ENCODE measurements at places on chromosomes 6 and 20.

DNA sequence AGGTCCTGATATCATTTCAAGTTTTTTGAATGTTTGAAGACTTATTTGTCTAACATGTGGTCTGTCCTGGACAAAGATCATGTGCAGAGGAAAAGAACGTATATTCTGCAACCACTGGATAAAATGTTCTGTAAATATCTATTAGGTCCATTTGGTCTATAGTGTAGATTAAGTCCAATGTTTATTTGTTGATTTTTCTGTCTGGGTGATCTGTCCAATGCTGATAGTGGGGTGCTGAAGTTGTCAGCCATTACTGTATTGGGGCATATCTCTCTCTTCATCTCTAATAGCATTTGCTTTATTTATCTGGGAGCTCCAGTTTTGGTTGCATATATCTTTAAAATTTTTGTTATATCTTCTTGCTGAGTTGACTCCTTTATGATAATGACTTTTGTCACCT, 258.4 kb upstream of the CITED2 start:
- DNase-seq = no peak

- no peak for DNase-seq
Measured at GRCh38 chr20:21921251-21921650, 215.8 kb downstream of the PAX1 start.

DNA sequence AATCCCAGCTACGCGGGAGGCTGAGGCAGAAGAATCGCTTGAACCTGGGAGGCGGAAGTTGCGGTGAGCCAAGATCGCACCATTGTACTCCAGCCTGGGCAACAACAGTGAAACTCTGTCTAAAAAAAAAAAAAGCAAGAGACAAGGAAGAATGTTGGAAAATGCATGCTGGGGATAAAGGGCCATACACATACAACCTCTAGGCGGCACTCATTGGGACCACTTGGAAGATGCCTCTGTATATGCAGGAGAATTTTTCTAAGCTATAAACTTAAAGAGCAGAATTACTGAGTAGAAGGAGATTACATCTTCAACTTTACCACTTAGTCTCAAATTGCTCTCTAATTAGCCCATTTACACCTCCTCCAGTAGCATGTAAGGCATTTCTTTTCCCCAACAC, 42.8 kb downstream of the ZBTB9 start:
- DNase-seq = no peak

GRCh38 chr6:151729829-151730495, 77.5 kb upstream of the ESR1 start:
- DNase-seq = no peak

DNA sequence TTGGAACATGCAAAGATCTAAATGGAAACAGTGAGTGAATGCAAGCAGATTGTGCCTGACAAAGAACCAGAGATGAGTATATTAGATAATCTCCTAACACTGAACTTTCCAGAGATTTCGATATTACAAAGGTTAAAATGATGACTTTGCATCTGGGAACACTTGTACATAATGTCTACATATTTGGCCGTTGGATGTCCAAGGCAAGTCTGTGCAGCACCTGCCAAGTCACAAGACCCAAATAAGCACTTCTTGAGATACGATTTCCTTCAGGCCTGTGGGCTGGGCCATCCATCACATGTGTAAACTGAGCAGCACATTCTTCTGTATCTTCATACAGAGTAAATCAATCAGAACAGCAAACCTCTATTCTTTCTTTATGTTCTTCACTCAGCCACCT, 32.5 kb upstream of the SMLR1 start:
- DNase-seq = no peak

GRCh38 chr6:170029416-170030283, 261.2 kb downstream of the DLL1 start:
- no peak for DNase-seq

- DNase-seq = no peak
Measured at GRCh38 chr6:90076511-90077415, 182.5 kb downstream of the GJA10 start.

DNA sequence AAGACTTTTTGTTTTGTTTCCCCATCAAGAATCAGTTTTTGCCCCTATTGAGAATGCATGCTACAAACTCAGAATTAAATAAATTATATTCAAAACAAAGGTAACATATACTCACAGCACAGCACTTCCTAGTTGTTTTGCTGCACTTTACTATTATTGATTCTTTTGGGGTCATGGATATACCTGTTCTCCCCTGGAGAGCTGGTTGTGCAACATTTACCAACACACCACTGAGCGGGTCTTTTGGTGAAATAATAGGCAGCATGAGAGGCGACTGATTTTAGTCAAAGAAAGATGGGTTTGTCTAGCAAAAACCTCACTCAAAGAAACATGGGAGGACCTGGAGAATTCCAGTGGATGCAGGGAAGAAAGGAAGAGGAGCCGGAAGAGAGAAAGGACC, 39.9 kb upstream of the CDKN1A start:
- no peak for DNase-seq

DNA sequence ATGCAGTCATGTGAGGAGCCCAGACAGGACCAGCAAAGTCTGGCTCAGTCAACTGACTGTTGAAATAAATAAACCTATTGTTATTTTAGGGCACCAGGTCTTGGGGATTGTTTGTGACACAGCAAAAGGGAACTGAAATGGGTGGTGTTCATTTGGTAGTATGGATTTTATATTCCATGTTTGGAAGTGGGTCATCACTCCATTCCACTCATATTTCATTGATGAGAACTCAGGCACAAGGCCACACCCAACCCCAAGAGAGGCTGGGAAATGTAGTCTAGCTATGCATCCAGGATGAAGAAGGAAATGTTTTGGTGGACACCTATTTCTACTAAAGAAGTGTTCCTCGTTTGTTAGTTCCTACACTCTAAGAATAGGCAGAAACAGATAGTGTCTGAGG, 64.9 kb upstream of the BTBD3 start:
- DNase-seq = peak; percentile 49

DNA sequence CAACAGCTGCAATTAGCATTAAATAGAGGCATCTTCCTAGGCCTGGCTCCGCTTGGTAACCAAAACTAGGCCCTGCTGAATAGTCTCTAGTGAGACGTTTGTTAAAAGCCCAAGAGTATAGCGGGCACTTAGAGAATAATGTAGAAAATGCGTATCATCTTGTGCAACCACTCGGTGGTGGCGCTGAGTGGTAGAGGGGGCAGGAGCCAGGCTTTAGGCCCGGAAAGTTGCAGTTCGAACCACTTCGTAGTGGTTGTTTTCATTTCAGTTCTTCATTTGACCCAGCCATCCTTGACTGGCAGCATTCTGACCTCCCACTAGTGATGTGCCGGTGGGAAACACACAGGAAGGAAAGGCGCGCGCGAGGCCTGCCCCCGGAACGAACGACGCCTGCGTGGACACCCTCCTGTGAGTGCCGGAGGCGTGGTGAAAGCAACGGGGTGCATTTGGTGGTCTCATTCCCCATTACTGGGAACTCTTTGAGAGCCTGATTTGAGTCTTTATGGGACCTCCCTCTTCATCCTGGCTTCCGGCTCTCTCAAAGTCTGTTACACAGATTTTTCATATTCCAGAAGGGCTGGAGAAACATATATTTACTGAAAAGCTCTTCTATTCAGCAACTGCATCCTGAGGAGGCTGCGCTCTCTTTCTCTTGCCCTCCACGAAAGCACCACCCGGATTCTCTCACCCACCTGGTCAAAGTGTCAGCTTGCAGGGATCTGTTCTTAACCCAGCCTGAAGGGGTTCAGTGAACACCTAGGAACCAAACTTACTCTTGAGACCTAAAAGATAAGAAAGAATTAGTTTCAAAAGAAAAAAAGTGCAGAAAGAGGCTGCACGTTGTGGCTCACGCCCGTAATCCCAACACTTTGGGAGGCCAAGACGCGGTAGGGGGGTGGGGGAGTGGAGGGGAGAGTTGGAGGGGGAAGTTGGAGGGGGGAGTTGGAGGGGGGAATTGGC, 18.2 kb downstream of the GPX5 start:
- no peak for DNase-seq

DNA sequence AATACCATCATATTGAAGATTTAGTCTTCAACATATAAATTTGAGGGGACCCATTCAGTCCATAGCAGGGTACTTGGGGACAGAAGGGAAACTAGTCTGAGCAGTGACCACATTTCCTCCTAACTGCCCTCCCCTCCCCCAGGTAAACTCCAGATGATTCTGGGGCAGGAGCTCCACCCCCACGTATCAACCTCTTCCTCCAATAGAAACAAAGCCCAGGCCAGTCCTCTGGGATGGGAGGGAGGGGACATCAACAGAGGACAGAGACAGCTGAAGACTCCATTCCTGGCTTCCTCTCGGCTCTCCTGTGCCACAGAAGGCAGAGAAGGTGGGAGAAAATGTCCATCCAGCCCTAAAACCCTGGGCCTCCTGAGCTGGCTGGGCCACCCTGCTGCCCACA, 85.0 kb upstream of the TOP1 start:
- no peak for DNase-seq

DNA sequence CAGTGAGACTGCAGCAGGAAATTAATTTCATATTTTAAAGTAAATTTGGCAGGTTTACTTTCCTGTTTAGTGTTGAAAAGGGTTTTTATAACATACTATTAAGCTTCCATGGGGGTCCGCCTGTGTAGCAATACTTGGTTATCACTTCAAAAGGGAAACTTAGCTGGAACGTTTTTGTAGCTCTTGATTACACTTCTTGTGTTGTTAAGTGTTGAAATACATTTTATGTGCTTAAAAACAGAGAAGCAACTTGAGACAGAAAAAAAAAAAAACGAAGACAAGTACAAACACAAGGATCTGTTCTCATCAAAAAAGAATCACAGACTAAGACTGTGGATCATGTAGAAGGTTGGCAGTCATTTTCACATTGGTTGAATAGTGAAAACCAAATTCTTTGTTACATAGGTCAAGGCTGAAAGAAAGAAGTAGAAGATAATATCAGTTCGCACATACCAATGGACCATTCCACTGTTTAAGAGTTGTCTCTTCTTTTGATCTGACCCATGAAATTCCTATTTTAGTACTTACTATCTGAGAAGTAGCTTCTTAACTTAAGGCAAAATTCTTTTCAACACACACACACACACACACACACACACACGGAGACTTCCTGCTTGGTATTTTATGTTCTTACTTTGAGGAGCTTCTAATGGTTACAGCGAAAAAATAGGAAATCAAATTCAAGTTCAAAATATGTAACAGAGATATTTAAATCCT, 113.9 kb upstream of the SLC35B3 start:
- peak; percentile 35 for DNase-seq

GRCh38 chr6:87699576-87699975, 2.5 kb downstream of the AKIRIN2 start:
- no peak for DNase-seq

- no peak for DNase-seq
Measured at GRCh38 chr6:132685009-132685408, 26.0 kb upstream of the TAAR1 start.

DNA sequence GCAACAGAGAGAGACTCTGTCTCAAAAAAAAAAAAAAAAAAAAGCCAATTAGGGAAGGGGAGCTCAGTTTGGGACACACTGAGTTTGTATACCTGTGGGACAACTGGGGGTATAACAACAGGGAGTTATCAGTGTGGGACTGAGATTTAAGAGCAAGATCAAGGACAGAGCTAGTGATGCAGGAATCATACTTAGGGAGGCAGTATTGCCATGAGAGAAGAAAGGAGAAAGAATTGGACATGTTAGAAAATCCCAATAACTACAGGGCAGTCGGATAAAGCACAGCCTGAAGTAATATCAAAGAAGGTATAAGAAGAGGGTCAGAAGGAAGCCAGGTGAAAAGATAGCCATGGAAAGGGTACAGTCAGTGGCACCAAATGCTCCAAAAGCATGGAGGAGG, 121.2 kb downstream of the PTPRT start:
- no peak for DNase-seq

All from foreskin melanocyte (primary cell).